SK-N-SH (cell line): ENCODE measurements at places on chromosomes 2 and 18. TPM values are rescaled to one million over a fixed set of nuclear protein-coding genes. Genes with fewer than 3 reads are reported as not detected.

GRCh38 chr2:160898581-160899307 lies 261.5 kb upstream of the TANK start:
- no peak overlapping the region for H3K4me3 ChIP-seq
- H3K4me1 ChIP-seq: no peaks in the 10 kb centered on the region
- H3K27ac ChIP-seq: no peak overlapping the region
- no peak for DNase-seq
- H3K36me3 ChIP-seq: no peaks in the 10 kb centered on the region

DNA sequence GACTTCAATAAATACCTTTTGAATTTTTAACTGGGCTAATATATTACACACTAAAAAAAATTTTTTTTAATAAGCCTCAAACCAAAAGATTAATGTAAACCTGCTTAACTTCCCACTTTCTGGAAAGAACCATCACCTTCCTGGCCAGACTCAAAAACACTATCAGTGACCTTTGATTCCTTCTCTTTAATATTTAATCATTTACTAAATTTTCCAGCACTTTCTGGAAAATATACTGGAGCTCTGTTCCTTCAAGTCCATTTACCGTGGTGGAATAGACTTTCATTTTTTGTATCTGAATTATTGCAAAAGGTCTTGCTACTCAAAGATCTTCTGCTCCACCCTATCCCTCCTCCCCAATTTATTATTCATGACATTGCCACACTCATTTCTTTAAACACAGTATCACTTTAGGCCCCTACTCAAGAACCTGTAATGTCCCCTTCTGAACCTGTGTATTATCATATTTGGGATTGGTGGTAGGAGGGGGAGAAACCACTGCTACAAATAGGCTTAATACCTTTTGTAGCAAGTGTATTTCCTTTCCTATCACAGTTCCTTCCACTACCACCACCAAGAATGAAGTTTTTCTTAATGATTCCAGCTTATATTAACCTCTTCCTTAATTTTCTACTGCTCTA lies 7.4 kb downstream of the PPP4R3B start:
- peaks cover 22% of the 10 kb centered on the region for H3K36me3 ChIP-seq
- no peak overlapping the region for H3K27ac ChIP-seq
- H3K4me3 ChIP-seq: no peak overlapping the region

GRCh38 chr2:149601141-149601796 lies 13.7 kb upstream of the MMADHC start:
- H3K4me1 ChIP-seq: no peaks in the 10 kb centered on the region
- no peak overlapping the region for H3K4me3 ChIP-seq
- no peaks in the 10 kb centered on the region for H3K36me3 ChIP-seq
- H3K27me3 ChIP-seq: no peaks in the 10 kb centered on the region

GRCh38 chr2:191650896-191651773 lies 26.8 kb upstream of the NABP1 start:
- H3K4me1 ChIP-seq: no peaks in the 10 kb centered on the region
- no peaks in the 10 kb centered on the region for H3K27me3 ChIP-seq
- no peak for DNase-seq
- H3K4me3 ChIP-seq: no peak overlapping the region
- no peaks in the 10 kb centered on the region for H3K36me3 ChIP-seq
- no peak overlapping the region for H3K27ac ChIP-seq

The DNMT3A gene
- 5.5 and 5.6 TPM in 2 replicates for polyA plus RNA-seq

DNA sequence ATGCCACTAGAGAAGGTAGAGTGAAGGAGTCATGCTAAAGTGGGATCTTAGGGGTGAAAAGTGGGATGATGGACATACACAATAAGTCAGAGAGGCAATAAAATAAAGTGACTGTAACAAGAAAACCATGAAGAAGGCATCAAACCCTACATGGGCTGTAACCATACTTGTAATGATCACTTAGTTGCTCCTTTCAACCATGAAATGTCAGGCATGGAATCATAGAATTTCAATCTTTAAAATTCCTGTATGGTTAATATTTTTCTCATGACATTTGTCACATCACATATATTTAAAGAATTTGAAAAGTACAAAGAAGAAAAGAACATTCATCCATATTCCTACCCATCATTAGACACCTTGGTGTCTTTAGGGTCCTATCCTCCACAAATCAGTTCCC lies 20.9 kb upstream of the SETBP1 start:
- no peaks in the 10 kb centered on the region for H3K27me3 ChIP-seq
- no peaks in the 10 kb centered on the region for H3K36me3 ChIP-seq
- DNase-seq: no peak
- H3K27ac ChIP-seq: no peak overlapping the region

DNA sequence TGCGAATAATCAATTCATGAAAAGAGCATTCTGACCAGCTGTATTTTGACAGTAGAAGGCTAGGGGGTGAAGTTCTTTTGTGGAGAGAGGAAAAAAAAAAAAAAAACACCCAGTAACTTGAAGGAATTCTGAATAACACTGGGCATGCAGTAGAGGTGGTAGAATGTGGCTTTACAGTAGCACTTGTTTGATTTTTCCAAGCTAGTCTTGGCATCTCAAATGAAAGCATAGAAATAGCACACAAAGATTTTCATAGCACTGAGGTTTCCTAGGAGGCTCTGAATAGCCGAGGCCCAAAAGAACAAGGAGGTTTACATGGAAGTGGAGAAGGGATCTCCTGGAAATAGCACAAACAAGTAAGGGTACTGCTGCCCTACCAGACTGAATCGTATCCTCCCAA lies 470.2 kb upstream of the CDH20 start:
- H3K27me3 ChIP-seq: no peaks in the 10 kb centered on the region
- DNase-seq: no peak
- H3K27ac ChIP-seq: no peak overlapping the region
- no peak overlapping the region for H3K4me3 ChIP-seq
- no peaks in the 10 kb centered on the region for H3K36me3 ChIP-seq
- H3K4me1 ChIP-seq: no peaks in the 10 kb centered on the region
